Activated CD8-positive, alpha-beta memory T cell treated with anti-CD3 and anti-CD28 coated beads for 4 hours (primary cell): ENCODE measurements at places on chromosomes 2 and 18.

DNA sequence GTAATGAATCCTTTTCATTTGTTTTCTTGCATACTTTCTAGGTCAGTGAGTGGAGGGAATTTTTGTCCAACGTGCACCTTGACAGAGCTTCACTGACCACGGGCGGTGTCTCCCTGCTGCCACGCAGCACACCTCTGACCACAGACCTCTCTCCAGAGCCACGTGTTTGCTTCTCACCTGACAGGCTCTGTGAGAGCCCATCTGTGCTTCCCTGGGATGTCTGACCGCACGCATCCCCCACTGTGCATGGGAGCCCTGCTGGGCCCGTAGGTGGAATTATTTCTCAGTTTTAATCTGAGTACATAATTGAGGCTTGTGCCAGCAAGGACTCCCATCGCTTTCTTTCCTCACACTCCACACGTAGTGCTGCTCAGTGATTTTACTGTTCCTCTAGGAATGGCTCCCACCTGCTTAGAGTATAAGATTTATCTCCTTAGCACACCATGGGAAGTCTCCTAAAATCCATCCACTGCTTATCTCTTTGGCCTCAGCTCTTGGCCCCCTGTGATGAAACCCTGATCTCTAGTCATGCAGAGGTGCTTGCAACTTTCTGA lies 482.6 kb downstream of the TSN start:
- no peak for DNase-seq

- DNase-seq = no peak
Observed at GRCh38 chr2:96887493-96888012, 17.7 kb upstream of the SEMA4C start.

GRCh38 chr2:47259829-47260228 lies 104.7 kb upstream of the STPG4 start:
- DNase-seq = no peak

- DNase-seq = no peak
Observed at GRCh38 chr2:151095463-151095862, 166.2 kb downstream of the RBM43 start.

DNA sequence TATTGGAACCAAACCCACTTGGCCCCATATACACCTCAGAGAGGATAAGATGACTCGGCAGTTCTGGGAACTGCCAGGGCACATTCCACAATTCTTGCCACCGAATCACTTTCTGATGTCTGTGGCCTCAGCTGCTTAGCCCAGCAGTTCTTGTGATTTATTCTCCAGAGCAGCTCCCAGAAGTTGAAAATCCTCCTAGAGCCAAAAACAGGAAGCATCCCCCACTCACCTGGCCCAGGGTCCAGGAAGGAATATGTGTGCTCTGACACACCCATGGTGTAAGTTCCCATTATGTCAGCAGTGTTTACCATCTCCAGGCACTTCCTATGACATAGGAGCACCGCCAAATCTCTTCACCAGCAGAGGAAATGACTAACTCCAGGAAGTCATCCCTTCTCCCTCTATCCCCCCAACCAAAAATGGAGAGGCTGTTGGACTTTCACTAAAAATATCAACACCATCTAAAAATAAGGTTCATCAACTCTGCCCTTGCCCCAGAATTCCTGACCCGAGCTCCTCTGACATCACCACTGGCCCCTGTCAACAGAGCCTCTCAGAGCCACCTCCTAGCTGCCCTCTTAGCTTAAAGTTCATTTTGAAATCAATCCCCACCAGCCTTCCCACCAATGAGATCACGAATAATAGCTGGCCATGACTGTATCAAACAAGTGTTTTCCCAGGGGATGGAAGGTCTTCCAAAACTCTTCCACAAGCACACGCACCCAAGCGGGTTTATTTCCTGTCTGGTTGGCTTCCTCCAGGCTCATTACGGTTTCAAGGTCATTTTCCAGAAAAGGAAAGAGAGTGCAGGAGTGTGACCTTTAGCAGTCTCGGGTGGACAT lies 223.1 kb upstream of the PARD3B start:
- DNase-seq = no peak

DNA sequence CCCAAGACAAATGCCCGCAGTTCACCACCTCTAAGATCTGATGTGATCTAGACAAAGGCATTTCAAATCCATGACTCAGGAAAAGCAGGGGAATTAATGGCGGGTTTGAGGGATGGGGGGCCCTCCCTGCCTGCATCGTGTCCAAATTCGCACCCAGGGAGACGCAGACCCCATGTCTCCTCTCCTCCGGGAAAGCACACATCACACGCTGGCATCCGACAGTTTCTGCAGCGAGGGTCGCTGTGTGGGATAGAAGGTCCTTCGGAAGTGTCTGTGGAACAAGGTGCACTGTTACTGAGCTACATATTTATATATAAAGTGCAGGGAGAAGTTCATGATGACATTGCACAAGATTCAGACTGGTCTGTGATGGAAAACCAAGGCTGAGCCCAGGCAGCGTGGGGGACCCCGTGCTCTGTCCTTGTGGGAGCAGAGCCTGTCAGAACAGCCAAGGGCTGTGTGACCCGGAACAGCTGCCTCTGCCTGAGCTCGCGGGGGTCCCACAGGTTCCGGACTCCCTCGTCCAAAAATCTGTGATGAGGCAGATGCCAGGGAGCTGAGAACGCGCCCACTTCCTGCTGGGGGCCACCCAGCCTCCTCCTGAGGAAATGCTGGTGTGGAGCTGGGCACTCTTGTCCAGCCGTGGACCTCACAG lies 82.3 kb upstream of the CTDP1 start:
- no peak for DNase-seq

GRCh38 chr2:41267929-41268659 lies 779.7 kb upstream of the PKDCC start:
- no peak for DNase-seq

DNA sequence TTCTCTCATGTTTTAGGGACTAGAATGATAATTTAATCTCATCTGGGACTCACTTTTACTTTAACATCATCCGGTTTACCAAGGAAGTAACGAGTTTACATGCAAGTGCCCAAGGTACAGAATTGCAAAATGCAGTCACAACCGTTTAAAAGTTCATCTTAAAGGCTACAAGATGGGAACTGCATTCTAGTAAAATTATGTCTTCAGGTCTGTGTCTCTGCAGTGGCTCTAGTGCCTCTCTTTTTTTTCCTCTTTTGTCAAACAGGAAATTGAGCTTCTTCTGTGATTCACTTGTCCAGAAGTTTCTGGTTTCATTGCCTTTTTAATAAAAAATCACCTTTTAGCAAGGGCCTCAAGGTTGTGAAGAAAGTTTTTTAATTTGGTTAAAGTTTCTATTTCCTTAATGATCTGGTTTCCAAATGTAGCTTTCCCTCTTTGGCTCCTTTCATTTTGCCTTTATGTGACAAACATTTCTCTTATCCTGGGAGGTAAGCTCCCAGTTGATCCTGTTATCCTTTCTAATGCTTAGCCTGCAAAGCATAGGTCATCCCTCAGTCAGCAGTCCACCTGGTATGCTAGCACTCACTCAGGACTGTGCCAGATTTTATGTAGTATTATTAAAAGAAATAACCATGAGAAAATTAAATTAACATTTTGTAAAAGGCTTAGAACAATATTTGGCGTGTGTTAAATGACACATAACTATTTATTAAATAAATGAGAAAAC lies 2.4 kb downstream of the GLS start:
- no peak for DNase-seq

- no peak for DNase-seq
Observed at GRCh38 chr2:176084611-176085119, 903 bp upstream of the EVX2 start.

DNA sequence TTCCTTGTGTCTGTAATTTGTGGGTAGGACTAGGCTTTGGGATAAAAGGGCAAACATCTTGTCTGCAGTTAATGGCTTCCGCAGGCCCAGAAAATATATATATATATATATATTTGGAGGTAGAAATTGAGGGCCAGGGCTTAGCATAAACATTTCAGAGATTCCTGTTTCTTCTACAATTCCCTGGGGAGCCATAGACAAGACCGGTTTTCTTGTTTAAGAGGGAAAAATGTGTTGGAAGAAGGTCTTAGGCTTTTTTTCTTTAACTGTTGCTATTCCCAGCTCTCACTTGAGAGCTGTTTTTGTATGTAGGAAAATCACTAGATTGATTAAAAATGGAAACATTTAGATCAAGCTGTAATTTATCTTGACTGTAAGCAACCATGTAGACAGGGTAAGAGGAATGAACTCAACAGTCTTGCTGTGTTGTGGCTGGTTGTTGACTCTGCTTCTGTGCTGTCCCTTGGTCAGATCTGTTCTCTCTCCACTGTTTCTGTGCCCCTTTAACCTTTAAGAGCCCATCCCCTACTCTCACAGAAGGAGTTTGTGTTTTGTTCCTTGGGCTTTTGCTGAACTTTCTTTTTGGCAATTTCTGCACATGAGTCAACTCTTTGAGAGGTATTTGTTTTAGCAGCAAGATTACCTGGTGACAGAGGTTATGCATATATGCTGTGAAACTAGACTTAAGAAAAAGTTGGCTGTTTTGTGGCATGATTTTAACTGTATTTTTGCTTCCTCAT lies 58.3 kb downstream of the EFEMP1 start:
- DNase-seq = no peak

DNA sequence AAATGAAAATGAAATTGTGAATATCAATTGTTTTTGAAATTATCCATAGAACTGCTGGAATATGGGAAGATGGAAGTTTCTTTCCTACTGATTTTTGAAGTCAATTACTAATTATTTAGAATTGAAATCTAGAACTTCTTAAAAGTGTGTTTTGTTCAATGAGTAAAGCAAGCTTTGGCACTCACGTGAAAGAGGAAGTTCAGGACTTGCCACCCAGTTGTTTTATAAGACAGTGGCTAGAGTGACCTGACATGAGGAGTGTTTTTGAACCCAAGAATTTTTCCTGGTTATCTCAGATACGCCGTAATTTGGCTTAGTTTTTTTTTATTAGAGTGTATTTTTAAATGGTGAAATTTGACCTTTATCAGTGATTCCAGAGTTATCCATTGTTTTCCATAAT lies 3.5 kb downstream of the MXD1 start:
- no peak for DNase-seq

DNA sequence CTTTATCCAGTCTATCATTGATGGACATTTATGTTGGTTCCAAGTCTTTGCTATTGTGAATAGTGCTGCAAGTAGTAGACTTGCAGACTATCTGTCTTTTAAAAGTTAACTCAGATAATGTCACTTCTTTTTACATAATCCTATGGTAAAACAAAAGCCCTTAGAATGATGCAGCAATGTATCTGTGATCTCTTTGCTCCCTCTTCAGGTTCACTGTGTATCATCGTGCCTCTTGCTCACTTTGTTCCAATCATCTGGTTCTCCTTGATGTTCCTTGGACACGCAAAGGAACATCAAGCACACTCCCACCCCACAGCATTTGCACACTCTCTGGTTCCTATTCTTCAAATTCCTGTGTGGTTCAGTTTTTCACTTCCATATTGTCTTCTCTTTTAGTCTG lies 472.5 kb upstream of the ZNF804A start:
- DNase-seq = no peak

GRCh38 chr2:212494418-212495020 lies 44.1 kb downstream of the ERBB4 start:
- no peak for DNase-seq

DNA sequence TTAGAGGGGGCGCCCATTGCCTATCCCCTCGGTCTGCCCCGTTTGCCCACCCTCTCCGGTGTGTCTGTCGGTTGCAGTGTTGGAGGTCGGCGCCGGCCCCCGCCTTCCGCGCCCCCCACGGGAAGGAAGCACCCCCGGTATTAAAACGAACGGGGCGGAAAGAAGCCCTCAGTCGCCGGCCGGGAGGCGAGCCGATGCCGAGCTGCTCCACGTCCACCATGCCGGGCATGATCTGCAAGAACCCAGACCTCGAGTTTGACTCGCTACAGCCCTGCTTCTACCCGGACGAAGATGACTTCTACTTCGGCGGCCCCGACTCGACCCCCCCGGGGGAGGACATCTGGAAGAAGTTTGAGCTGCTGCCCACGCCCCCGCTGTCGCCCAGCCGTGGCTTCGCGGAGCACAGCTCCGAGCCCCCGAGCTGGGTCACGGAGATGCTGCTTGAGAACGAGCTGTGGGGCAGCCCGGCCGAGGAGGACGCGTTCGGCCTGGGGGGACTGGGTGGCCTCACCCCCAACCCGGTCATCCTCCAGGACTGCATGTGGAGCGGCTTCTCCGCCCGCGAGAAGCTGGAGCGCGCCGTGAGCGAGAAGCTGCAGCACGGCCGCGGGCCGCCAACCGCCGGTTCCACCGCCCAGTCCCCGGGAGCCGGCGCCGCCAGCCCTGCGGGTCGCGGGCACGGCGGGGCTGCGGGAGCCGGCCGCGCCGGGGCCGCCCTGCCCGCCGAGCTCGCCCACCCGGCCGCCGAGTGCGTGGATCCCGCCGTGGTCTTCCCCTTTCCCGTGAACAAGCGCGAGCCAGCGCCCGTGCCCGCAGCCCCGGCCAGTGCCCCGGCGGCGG lies 1.7 kb downstream of the MYCN start:
- no peak for DNase-seq

DNA sequence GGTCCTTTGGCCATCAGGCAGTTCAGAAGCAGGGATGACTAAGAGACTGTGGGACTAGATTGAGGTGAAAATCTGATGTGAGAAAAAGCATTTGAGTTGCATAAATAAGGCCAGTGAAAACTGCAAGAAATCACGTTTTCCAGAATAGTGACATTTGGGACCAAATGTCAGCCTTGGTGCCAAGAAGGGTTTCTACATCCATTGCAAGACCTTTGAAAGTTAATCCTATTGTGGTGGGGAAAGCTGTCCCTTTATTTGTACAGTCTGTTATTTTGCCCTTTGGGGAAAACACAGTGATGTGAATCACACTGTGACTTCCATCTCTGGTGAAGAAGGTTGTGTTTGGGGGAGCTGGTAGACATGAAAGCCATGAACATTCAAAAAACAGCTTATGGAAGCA lies 153.5 kb upstream of the SIX2 start:
- DNase-seq = no peak

GRCh38 chr2:201644001-201644400 lies 698 bp upstream of the TMEM237 start:
- no peak for DNase-seq

GRCh38 chr18:79962311-79962710 lies 2.1 kb upstream of the HSBP1L1 start:
- no peak for DNase-seq

DNA sequence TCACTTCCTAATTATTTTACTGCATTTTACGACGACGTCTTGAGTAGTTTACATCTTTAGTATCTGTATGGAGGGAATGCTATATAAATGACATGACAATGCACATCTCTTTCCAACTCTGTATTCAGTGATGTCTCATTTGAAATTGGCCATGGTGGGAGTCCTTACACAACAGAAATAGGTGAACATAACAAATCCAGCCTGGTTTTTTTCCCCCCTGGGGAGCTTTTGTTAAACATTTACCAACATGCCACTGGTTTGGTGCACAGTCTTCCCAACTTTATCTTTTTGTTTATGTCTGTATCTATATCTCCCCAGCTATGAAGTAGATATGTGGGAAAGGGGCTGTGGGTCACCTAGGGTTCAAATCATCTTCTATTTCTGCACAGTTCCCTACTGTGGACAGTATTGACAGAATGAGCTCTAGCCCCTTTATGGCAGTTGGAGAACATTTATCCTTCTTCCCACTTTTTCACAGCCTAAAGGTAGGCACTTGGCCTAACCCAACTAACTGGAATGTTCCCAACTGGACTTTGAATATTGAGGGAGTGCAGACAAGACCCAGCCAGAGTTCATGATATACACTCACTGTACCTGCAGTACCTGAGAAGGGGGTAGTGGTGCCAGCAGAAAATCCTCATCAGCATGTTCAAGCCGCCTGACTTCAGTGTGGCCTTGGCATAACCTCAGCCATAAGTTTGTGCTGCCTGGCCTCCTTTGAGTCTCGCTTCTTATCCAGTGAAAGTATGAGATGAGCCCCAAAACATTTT lies 5.7 kb upstream of the RTKN start:
- DNase-seq = no peak

- DNase-seq = no peak
Observed at GRCh38 chr2:36513661-36514060, 84.3 kb downstream of the FEZ2 start.

GRCh38 chr2:236844711-236845110 lies 241.0 kb upstream of the COPS8 start:
- DNase-seq = no peak
